ENCODE measurements at places on chromosomes 7 and 10.

DNA sequence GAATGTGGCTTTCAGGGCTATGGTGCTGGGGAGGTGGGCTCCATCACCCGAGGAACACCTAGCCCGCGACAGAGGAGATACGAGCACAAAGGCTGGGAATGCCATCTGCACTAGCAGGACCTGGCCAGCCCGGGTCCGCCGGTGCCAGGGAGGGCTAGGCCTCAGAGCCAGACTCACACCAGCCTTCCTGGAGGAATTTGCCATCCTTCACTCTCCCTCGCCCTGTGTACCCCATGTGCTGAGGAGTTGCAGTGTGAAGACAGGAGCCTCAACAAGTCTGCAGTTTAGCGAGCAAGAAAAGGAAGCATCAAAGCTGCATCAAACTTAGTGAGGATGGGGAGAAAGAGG lies 123.6 kb upstream of the JCAD start:
- DNase-seq, result no peak

GRCh38 chr10:132449811-132450181 lies 52.8 kb downstream of the PWWP2B start:
- DNase-seq, result no peak

DNA sequence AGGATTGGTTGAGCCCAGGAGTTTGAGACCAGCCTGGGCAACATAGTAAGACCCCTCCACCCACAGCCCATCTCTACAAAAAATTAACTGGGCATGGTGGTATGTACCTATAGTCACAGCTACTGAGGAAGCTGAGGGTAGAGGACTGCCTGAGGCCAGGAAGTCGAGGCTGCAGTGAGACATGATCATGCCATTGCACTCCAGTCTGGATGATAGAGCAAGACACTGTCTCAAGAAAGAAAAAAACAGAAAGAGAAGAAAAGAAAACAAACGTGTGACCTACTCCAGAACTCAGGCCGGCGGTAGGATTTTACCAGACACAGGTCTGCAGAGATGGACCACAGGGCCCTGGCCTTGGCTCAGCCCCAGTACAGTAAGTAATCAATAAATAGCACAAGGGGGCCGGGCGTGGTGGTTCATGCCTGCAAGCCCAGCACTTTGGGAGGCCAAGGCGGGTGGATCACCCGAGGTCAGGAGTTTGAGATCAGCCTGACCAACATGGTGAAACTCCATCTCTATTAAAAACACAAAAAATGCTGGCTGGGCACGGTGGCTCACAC lies 35.4 kb upstream of the TNRC18 start:
- DNase-seq, result no peak

DNA sequence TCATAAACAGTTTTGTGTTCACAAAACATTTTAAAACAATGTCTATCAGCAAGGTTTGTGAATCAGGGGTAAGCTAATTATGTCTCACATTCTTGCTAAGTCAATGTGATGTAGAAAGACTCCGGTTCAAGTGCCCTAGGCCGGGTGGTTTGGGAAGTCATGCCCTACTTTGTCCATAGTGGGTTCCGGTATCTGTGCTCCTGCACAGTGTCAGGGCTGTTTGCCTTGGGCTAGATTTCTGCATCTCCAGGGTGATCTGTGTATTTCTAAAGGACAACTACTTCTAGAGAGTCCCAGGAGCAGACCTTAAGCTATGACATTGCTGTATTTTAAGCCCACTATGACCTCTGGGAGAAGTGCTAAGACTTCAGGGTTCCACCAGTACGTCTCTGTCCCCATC lies 504.1 kb downstream of the PLXNA4 start:
- DNase-seq, result no peak

- no peak for DNase-seq
Measured at GRCh38 chr7:74010407-74010806, 17.6 kb upstream of the ELN start.
